ENCODE measurements at places on chromosomes 4 and X.

DNA sequence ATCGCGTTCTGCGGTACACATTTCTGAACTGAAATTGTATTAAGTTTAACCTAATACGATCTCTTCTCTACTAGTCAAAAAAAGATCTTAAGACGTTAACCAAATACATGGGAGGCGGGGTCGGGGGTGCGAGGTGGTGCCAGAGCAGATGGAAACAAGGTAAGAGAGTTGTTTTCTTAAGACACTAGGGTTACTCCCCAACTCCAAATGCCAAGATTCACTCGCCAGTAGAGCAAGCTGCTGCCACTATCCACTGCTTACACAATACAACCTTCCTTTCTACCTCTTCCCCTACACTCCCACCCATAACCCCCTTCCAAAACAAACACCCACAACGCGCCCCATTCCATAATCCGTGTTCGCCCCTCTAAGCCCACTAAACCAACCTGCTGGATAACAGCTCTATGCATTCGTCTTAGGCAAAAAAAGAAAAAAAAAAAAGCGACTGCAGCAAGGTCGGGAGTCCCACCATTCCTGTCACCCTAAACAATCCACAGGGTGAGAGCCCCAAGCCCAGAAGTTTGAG, 1.3 kb downstream of the LCORL start:
- peak overlapping the region; percentile 97 for H3K4me3 ChIP-seq
- H3K4me1 ChIP-seq = peaks cover 10% of the 10 kb centered on the region
- H3K27me3 ChIP-seq = no peaks in the 10 kb centered on the region
- no peaks in the 10 kb centered on the region for H3K36me3 ChIP-seq

GRCh38 chr4:186554914-186555827, at the start of gene MTNR1A:
TSS of gene MTNR1A (minus strand) at chr4:186555567. CDS start at chr4:186555365, 202 bp downstream.
- H3K36me3 ChIP-seq = no peaks in the 10 kb centered on the region
- peak within 1 kb of the TSS; percentile 7 for H3K4me3 ChIP-seq
- peaks cover 5% of the 10 kb centered on the region for H3K4me1 ChIP-seq
- H3K27ac ChIP-seq = no peak within 1 kb of the TSS

GRCh38 chr4:1055721-1056590, 44.5 kb downstream of the FGFRL1 start:
- H3K4me3 ChIP-seq = no peak overlapping the region
- no peaks in the 10 kb centered on the region for H3K27me3 ChIP-seq
- H3K4me1 ChIP-seq = peaks cover 5% of the 10 kb centered on the region
- DNase-seq = no peak

- H3K27me3 ChIP-seq = no peaks in the 10 kb centered on the region
- H3K27ac ChIP-seq = peak overlapping the region; percentile 98
These were observed 66.3 kb downstream of the TSC22D3 start for GRCh38 chrX:107709266-107709806.

- no peaks in the 10 kb centered on the region for H3K36me3 ChIP-seq
- DNase-seq = no peak
- no peaks in the 10 kb centered on the region for H3K4me1 ChIP-seq
- H3K27me3 ChIP-seq = no peaks in the 10 kb centered on the region
- no peak overlapping the region for H3K27ac ChIP-seq
- H3K4me3 ChIP-seq = no peak overlapping the region
These were observed 76.7 kb upstream of the IGSF1 start for GRCh38 chrX:131365766-131366165.

DNA sequence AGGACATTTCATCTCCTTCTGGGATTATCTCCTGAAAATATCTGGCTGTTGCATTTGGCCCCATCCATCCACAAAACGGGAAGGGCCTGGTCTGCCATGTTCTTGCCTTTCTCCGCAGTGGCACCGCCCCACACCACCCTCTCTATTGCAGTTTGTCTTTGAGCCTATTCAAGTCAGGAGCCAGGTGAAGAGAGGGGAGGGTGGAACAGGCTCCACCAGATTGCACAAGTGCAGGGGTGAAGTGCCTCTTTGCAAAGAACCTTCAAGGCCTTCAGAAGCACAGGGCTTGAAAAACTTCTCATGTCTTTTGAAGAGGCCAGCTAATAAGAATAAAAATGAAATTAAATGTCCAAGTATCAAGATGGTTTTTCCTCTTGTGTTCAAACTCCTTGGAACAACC, 28.7 kb downstream of the RS1 start:
- H3K4me3 ChIP-seq = no peak overlapping the region
- no peaks in the 10 kb centered on the region for H3K36me3 ChIP-seq
- H3K27me3 ChIP-seq = no peaks in the 10 kb centered on the region
- no peaks in the 10 kb centered on the region for H3K4me1 ChIP-seq
- no peak for DNase-seq
- H3K27ac ChIP-seq = no peak overlapping the region
